ENCODE measurements at places on chromosomes 5 and 9.
A peak's percentile ranks its signal among the peaks of the same experiment; 100 is the strongest.

DNA sequence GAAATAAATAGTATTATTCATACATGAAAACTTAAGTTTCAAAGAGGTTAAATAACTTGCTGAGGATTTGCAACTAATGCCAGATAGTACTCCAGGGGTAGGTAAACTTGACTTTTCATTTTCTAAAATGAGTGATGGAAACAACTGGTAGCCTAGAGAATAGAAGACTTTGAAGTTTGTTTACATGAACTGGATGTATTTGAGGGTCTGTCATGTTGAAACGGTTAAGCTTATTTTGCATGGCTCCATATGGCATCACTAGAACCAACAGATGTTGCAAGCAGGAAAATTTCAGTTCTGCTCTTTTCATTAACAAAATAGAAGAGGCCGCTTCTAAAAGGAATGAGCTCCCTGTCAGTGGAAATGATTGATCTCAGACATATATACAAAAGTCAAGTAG lies 105.1 kb upstream of the SGCD start:
- no peak for DNase-seq

DNA sequence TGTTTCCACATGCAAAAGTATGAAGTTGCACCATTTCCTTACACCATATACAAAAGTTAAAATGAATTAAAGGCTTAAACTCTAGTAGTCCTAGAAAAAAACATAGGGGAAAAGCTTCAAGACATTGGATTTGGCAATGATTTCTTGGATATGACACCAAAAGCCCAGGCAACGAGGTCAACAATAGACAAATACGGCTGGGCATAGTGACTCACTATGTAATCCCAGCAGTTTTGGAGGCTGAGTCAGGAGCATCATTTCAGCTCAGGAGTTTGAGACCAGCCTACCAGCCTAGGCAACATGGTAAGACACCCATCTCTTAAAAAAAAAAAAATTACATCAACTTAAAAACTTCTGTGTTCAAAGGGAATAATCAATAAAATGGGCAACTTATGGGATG lies 30.9 kb upstream of the SREK1 start:
- DNase-seq: no peak

GRCh38 chr9:137372693-137373610 lies 50.0 kb downstream of the EXD3 start:
- peak; percentile 10 for DNase-seq

- no peak for DNase-seq
Measured at GRCh38 chr5:181107699-181108098, 23.3 kb downstream of the OR2V1 start.

DNA sequence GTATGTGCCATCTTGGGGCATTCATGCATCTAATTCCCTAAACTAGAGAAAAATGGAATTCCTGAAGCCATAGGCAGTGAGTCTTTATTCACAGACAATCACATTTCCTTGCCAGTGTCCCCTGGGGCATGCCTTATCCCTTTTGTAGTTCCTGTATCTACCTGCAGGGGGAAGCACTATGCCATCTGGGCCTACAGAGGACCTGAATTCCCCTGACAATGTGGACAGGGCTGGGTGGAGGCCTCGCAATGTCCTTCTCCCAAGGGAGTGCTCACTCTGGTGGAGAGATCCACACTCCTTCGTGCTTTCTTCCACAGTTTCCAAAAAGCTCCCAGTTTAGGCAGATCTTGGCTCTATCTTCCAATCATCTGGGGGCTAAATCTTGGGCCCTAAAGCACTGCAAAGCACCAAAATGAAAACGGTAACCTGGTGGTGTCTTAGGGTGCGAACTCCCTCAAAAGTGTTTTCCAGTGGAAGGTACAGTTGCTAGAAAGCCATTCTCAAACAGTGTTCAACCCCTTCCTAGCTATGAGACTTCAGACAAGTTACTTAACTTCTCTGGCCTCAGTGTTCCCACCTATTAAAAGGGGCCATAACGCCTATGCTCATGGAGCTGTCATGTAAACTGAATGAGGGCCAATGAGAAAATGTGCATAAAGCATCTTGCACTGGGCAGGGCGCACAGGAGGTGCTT lies 17.5 kb downstream of the WHRN start:
- peak; percentile 49 for DNase-seq

DNA sequence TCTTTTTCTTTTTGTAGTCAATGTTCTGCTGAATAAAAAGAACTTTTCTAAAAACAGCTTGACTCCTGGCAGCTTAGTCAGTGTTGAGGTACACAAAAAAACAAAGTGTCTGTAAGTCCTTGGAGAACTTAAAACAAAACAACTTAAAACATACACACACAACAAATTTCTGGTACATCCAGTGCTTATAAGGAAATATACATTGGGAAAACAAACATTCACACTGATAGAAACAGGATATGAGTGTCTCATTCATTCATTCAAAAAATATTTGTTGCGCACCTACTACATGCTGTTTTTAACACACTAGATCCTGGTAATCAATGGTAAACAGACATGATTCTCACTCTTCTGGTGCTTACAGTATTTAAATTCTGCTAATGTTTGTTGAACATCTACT lies 27.4 kb upstream of the MEGF9 start:
- DNase-seq: no peak

DNA sequence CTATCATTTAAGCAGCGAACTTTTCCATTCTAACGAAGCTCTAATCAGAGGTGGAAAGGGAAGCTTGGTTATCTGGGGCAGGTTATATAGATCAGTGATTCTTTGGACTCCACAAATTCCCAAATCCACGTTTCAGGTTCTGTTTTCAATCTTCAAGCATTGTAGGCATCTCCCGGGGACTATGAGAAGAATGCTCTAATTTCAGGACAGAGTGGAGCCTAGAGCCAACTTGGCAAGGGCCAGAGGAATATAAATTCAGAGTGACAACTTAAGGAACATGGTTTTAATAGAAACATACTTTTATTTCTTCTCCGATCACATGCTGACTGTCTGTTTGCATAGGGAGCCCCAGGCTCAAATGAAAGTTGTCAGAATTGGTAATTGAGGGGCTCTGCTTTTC lies 514.0 kb upstream of the KLF4 start:
- DNase-seq: no peak

- DNase-seq: no peak
Measured at GRCh38 chr9:100375658-100376057, 22.9 kb upstream of the TEX10 start.

DNA sequence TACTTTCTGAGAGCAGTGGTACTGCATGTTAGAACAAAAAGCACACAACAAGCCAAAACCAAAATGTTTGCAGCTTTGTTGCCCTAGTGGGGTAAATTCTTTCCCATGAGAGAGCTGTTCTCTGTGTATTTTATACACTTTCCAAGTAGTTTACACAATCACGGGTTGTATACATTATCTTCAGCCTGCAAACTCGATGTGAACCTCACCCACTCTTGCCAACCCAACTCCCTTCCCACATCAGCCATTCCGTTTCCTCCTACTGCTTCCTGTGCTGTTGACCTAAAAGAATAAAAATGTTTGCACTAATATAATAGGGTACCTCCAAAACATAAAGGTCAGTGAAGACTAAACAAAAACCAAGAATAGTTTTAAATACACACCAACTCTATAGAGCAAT lies 47.0 kb downstream of the IQGAP2 start:
- no peak for DNase-seq

- DNase-seq: no peak
Measured at GRCh38 chr5:142281966-142282365, 42.9 kb downstream of the SPRY4 start.

DNA sequence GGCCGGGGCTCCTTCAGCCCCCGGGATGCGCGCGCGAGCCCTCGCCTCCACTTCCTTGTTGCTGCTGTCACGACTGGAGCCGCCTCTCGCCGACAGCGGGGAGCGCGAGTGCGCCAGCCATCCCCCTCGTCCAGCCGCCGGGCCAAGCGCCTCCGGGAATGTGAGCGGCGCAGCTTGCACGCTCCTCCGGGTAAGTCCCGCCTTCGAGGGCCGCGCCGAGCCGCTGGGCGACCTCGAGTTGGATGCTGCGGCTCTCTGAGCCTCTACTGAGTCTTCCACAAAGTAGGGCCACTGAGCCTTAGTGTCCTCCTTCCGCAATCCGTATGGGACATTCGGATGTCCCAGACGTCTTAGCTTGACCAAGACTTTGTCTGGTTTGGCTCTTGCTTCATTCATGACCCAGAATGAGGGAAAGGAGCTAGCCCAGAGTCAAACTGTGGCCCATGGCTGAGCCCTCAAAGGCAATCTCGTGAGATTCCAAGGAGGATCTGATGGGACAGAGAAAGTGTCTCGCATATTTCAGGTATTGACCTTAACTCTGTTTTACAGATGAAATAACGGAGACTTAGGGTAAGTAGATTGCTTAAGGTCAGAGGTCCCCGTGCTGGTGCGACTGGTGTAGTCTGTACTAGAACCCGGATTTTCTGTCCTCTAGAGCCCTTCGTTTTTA lies 586 bp downstream of the HMGXB3 start:
- peak; percentile 39 for DNase-seq

DNA sequence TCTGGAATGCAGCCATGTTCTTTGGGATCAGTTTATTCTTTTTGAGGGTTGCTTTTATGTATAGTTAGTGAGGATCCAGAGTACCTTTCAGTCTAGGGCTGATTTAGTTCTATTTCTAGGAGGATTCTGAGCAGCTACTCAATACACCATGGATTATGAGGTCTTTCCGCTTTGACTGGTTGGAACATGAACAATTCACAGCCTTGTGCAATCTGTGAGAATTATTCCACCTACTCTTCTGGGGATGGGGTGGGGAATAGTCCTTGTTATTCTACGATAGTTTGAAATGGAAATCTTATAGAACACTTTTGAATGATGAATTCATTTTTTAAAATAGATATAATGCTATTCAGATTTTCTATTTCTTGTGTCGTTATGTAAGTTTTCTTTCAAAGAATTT lies 212.3 kb upstream of the ARRDC3 start:
- no peak for DNase-seq

GRCh38 chr5:126274076-126274762 lies 149.0 kb upstream of the GRAMD2B start:
- DNase-seq: no peak

- no peak for DNase-seq
Measured at GRCh38 chr9:3035579-3036332, 191.9 kb upstream of the PUM3 start.

DNA sequence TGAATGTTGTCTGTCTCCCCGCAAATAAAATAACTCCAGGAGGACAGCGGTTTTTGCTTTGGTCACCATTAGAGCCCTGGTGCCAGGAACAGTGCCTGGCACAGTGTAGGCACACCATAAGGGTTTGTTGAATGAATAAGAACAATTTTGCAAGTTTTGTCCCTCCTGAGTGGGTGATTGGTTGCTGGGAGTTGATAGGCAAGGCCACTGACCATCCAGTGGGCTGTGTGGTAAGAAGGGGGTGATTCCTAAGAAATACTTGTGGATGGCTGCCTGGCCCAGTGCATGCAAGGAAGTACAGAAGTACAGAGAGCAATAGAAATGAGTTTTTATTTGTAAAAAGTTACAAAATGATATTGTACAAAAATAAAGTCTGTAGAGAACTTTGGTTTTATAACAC lies 27.5 kb downstream of the GDNF start:
- DNase-seq: no peak

DNA sequence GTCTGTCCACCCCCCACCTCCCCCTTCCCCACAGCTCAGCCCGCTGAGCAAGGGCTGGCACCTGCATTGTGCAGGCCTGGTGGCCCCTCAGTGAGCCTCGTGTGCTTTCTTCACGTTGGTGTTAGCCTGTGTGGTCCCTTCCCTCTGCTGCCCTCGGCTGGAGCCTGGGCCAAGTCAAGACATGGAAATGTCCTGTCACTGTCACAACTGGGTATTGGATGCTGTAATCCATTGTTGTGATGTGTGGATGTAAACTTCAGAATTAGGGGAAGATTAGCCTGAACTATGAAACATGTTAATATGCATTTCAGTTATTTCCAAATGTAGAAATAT lies 103.9 kb downstream of the TRIO start:
- no peak for DNase-seq

GRCh38 chr9:73565833-73566465 lies 414.3 kb downstream of the ANXA1 start:
- no peak for DNase-seq

DNA sequence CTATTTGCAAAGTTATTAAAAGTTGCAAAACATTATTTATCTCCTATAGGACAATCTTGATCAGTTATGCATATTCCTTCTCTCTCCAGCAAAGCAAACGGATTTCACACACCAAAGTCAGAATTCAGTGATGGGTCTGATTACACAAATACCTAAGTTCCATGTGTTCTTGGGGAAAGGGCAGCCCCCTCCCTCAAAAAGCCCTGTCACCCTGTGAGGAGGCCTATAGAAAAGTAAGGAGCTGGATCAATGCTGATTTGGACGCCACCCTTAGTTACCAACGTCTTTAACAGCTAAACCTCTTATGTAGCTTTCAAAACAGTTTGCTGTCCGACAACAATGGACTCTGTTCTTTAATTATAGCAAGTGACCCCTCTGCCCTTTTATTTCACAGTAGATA lies 6.4 kb downstream of the ZNF608 start:
- DNase-seq: no peak

GRCh38 chr5:41277476-41278245 lies 64.3 kb upstream of the C6 start:
- DNase-seq: no peak

DNA sequence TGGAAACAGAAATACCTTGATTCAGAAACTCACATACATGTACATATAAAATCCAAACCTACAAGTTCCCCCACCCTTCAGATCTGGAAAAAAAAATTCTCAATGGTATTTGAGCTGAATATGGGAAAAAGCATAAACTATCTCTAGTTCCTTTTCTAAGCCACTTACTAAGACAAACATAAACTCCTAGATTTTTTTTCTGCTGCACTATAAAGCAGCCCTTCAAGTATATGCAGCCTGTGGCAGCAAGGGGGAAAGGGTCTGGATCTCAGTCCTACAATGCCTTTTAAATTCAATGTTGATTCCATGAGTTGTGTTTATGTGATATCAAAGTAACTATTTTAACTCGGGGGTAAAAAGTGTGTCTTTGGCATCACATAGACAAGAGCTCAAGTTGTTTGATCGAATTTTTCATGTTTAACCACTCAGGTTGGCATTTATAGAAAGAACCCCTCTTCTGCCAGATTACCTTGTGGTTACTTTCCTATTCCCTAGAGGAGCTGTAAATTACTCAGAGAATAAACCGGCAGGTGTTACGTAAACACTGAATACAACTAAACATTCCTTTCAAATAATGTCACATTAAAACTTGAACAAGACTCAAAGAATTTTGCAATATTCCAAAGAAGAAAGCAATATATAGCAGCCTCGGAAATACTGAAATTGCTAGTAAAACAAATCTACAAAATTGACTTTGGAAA lies 91.8 kb upstream of the FER start:
- DNase-seq: no peak
